Cardiac septum (tissue), 1 donor: ENCODE measurements at places on chromosomes 2 and 18. TPM values are rescaled to one million over a fixed set of nuclear protein-coding genes. Genes with fewer than 3 reads are reported as not detected.

The OTOS gene
- total RNA-seq: not detected

The RAB6C gene
- total RNA-seq: not detected

The CSRNP3 gene
- 2.9 TPM for total RNA-seq

The ANKRD30BL gene
- not detected for total RNA-seq

The TTN gene
- total RNA-seq: 4,176 TPM

The BOLL gene
- not detected for total RNA-seq

The SPTBN1 gene
- 554 TPM for total RNA-seq

The VRK2 gene
- 20.0 TPM for total RNA-seq

The TRABD2A gene
- total RNA-seq: 0.54 TPM

The CYP27A1 gene
- total RNA-seq: 5.2 TPM

GRCh38 chr2:230700447-230700846 is 12.2 kb upstream of the CAB39 start:
- no peak for DNase-seq

DNA sequence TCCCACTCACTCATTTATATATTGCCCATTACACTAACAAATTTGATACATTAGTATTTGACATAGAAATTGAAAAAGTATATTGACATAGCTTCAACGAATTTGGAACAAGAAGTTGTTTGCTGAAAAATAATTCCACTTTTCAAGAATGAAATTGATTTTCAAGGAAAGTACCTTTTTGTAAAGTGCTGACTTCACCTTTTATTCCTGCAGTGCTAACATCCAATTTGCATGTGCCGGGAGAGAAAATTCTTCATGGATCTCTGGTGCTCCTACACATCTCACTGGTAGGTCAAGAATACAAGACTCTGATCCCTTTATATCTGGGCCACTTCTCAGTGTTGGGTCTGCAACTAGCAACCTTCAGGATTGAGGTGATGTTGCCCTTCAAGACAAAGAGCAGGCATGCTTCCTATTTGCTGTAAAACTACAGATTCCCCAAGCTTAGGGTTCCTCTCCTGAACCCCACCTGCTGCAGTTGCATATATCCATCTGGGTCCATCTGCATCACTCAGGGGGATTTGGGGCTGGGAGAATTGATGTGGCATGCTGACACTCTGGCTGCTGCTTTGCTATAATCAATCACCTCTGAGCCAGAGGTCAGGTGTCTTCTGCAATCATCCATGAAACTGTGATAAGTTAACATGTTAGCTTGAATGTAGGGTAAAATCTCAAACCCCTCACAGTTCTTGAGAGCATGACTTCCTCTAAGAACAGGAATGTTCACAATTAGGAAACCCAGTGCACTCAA is 108.4 kb upstream of the TTN start:
- no peak for DNase-seq

GRCh38 chr18:50902797-50903196 is 23.9 kb downstream of the ME2 start:
- no peak for DNase-seq

- DNase-seq: no peak
These were observed 991.9 kb upstream of the CHAC2 start for GRCh38 chr2:52775674-52776073.

- no peak for DNase-seq
These were observed 7.9 kb upstream of the CKAP2L start for GRCh38 chr2:112772322-112772721.

DNA sequence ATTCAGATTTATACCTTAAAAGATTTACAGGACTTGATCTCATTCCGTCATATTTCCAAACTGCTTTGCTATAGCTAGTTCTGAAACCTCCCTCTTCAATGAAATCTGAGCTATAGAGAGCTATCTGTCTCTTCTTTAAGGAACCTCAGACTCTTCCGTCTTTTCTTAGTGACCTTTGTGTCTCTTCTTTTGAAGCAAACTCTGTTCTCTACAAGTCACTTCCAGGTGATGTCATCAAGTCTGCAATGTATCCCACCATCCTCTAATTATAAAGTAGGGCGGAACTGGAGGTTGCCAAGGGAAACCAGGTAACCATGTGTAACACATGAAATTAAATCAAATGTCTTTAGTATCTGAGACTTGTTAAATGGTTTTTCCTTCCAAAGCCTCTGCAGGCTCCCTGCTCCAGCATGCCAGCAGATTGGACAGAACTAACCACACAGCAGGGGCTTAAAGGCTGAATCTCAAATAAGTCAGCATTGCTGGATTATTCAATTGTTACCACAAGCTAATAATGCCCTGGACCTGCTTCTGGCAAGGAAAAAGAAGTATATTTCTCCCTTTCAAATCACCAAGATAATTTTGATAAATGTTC is 41.2 kb upstream of the PEX13 start:
- DNase-seq: no peak

GRCh38 chr2:159872353-159872752 is 74.3 kb upstream of the CD302 start:
- DNase-seq: no peak

GRCh38 chr2:27121906-27122305 is 1.7 kb upstream of the ABHD1 start:
- no peak for DNase-seq

- no peak for DNase-seq
These were observed 8.4 kb downstream of the POLE4 start for GRCh38 chr2:74966887-74967286.

GRCh38 chr18:68121826-68122225 is 593.1 kb downstream of the TMX3 start:
- no peak for DNase-seq

DNA sequence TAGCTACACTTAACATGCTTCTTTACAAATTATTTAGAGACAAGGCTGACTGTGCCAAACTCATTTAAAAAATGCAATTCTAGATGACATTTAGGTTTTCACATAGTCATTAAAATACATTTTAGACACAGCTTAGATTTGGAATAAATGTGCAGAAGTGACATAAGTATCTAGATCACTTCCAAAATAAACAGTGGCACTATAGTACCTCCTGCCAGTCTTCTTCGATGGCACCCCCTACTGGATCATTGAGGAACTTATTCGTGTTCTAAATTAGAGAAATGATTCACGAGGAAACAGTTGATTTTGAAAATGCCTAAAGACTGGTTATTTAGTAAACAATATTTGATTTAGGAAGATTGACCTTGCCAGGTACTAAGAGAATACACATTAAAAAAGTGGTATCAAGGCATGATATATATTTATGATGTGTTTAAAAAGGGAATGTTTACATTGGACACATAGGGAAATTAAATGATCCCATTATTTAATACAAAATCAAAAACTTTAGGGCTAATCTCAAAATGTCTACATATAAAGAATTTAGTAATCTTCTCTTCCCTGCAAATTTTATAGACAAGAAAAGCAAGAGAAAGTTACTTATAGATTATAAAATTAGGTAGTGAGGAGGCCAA is 323.9 kb downstream of the XIRP2 start:
- DNase-seq: no peak

- no peak for DNase-seq
These were observed 11.1 kb upstream of the KLHL30 start for GRCh38 chr2:238127165-238128060.
